Cortex of kidney (tissue), 1 donor: ENCODE measurements at places on chromosomes 13 and 19.

DNA sequence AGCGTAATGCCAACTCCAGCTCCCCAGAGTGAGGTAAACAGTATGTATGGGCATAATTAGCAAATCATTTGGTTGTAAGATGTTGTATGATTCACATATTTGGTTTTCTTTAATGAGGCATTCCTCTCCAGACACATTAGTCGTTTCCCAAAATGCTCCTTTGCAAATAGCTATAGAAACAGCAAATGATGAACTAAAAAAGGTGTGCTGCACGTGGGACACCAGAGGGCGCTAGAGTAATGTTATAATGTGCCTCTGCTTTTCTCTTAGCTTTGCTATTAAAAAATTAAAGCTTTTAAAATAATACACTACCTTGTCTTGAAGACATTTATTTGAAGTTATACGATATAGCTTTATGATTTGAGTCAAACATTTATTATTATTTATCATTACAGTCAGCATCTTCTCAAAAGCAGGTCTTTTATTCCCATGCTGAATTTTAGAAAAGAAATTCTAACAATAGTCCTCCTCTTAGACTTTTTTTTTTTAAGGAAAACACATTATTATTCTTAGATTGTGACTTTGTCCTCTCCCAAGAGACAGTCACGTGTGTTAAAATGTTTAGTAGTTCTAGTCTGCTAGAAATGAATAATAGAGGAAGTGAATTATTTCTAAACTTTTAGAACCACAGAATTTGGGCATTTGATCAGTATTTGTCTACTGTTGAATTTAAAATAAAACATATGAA lies 121.6 kb upstream of the FRY start:
- DNase-seq: no peak

DNA sequence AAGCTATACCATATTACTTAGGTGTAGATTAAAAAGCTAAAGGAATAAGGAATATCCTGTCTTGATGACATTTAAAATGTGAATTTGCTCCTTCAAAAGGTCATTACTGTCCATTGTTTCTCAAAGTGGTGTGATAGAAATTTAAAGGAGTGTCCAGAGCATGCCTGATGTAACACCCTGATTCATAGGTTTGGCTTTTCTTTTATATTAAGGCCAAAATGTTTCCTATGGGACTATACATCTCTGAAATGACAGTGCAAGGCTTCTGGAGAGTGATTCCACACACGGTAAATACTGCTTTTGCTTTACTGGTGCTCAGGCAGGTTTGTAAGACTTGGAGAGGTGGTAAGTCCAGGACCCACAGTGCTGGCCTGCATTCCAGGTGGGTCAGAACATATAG lies 289.9 kb downstream of the RFC3 start:
- DNase-seq: no peak

- no peak for DNase-seq
Observed at GRCh38 chr13:108851660-108852059, 222.2 kb downstream of the MYO16 start.

- DNase-seq: no peak
Observed at GRCh38 chr19:42762789-42763188, 2.7 kb downstream of the PSG8 start.

DNA sequence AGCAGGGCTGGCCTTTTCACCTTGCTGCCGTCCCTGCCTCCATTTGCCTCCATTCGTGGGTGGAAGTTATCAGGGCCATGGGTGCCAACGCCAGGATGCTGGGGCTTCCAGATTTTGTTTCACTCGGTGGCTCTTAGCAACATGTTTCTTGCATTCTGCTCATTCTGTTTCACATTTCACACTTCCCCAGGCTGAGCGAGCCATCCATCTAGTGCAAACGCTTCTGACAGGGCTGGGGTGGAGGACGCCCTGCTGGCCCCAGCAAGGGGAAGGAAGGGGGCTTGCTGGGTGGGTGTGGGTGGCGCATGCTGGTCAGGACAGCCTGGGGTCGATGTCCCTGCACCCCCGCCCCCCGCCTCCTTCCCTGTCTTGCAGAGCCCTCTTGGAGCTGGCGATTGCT lies 165.2 kb downstream of the URI1 start:
- no peak for DNase-seq

- DNase-seq: no peak
Observed at GRCh38 chr19:11948646-11949045, 16.2 kb upstream of the ZNF763 start.

DNA sequence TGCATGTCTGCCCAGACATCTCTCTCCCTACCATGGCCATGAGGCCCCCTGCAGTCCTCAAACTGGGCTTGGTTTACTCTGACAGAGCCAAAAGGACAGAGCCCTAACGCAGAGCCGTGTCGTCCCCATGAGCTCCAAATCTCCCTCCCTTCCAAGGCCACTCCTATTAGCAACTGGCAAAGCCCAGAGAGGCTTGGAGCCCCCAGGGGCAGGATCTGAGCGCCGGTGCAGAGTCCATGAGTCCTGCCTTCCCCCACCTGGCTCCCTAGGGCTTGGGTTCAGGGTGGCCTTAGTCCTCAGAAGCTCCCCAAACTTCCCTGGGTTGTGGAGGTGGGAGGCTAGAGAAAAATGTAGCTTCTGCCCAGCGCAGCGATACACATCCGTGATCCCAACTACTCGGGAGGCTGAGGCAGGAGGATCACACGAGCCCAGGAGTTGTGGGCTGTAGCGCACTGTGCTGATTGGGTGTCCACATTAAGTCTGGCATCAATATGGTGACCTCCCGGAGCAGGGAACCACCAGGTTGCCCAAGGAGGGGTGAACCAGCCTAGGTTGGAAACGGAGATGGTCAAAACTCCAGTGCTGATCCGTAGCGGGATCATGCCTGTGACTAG lies 7.4 kb upstream of the PGPEP1 start:
- DNase-seq: no peak

- no peak for DNase-seq
Observed at GRCh38 chr13:39210961-39211534, 172.8 kb downstream of the NHLRC3 start.

- no peak for DNase-seq
Observed at GRCh38 chr13:38872693-38873092, 117.9 kb downstream of the STOML3 start.

- DNase-seq: no peak
Observed at GRCh38 chr13:100707818-100708740, 33.5 kb upstream of the TMTC4 start.

- DNase-seq: no peak
Observed at GRCh38 chr19:31583148-31583547, 233.9 kb upstream of the TSHZ3 start.

DNA sequence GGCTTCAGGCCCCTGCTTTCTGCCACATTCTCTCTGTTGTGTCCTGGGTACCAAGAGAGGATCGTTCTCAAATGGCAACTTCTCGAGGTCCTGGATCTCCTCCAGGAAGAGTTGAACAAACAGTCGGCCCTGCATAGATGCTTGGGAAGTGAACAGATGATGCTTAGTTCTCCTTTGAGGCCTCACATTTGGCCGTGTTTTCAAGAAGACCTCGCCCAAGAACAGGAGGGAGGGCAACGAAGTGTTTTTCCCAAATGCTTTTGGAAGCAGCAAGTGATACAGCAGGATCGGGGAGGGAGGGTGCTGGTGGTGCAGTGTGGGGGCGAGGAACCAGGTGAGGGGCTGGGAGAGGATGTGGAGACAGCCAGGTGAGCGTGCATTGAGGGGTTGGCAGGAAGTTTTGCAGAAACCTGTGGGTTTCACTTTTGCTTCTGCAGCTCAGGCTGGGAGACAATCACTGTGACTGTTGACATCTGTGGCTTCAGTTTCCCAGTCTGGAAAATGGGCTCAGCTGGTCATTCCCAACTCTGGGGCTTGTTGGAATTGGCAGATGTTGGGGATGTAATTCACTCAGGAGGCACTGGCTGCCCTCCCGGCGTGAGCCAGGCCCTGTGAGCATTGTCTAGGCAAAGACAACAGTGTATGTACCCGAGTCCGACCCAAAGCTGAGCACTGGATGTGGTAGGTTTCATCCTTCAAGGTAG lies 21.6 kb downstream of the MAST3 start:
- DNase-seq: no peak

GRCh38 chr13:73520566-73521289 lies 461.9 kb downstream of the KLF5 start:
- no peak for DNase-seq

DNA sequence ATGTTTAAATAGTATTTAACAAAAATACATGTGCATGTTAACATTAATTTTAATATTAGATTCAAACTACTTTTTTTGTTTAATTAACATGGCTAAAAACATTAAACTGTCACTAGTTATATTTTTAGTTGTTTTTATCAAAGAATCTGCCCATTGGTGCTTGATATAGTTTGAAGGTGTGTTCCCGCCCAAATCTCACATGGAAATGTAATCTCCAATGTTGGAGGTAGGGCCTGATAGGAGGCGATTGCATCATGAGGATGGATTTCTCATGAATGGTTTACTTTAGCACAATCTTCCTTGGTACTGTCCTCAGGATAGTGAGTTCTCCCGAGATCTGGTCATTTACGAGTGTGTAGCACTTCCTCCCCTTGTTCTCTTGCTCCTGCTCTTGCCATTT lies 2459.4 kb downstream of the PCDH9 start:
- no peak for DNase-seq

- DNase-seq: no peak
Observed at GRCh38 chr19:23440791-23441190, 45.5 kb upstream of the ZNF91 start.

DNA sequence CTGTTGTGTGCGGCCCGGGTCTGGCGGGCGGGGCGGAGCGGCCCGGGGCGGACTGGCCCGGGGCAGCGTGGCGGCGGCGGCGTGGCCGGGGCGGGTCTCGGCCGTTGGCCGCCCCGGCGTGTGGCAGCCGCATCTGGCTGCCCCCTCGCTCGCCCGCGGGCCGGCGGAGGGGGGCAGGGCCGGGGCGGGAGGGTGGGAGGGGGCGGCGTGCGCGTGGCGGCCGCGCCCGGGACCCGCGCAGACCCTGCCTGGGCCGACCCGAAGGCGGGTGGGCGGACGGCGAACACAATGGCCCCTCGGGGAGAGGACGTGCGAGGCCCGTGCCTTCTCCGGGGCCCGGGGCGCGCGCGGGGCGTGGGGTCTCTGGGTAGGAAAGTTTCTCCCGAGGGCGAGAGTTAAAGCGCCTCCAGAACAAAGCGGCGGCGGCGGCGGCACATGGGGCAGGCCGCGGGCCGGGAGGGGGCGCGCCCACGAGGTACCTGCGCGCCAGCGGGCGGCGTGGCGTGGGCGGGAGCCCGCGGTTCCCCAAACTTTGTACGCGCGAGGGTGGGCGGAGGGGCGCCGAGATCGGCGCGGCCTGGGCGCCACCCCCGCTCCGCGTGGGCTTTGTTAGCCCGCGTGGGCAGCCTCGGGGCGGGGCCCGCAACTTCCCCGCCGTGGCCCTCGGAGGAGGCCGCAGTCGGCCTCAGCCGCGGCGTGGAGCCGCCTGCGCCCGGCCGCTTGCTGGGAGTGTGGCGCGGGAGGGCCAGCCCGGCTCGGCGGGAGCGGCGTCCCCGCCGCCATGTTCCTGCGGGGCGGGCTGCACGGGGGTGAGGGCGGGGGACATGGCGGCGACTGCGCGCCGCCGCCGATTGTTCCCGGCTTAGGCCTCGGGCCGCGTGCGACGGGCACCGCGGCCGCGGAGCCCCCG lies 764 bp downstream of the MIR17HG start:
- no peak for DNase-seq

GRCh38 chr13:43270130-43270830 lies 246.9 kb downstream of the DNAJC15 start:
- DNase-seq: no peak

DNA sequence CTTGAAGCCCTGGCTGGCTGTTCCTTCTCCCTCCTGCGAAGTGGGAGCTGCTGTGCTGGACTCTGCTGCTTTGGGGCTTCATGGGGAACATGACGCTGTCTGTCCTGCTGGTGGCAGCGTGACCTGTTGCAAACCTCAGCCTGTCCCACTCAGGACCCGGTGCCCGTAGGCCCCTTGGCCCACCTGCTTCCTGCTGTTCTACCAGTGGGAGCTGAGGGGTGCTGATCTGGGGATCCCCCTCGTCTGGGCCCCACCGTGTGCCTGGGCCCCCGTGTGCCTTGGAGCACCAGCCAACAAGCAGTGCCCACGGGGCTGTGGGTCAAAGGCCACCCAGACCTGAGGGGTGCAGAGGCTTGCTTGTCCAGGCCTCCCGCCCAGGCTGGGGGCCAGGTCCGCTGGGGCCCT lies 5.3 kb downstream of the SPPL2B start:
- DNase-seq: no peak

DNA sequence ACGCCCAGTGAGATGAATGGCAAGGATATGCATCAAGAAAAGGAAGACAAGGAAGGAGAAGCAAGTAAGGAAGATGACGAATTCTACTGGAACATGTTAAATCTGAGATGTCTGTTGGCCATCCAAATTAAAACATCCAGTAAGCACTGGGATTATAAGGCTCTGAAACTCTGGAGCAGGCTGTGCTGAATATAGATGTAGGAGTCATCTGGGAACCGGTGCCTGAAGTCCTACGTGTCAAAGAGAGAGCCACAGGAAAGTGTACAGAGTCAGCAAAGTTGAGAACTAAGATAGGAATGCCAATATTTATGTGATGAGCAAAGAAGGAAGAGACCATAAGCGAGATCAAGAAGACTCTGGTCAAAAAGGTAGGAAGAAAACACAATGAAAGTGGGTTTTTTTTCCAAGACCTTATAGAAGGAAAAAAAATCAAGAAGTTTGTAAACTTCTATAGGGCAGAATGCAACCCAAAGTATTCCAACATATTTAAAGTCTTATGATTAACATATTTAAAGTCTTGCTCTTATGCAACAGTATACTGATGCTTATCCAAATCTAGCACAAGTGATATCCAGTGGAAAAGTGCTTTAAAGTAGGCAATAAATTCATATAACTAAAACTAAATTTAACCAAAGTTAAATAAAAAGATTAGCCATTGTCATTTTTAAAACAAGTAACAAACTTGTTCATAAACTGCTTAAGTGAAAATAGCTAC lies 51.2 kb upstream of the EEF1AKMT1 start:
- DNase-seq: no peak

DNA sequence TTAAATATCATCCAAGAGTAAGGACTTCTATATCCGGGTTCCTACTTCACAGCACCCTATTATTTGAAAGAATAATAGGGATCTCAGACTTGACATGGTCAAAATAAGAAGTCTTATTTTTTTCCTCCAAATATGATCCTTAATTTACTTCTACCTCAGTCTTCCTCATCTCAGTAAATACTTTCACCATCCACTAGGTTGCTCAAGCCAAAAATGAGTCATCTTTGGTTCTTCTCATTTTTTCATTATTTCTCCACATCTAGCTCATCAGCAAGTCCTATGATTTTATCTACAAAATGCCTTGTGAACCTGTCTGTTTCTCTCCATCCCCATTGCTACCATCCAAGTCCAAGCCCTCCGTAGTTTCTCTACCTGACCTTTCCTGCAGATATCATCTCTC lies 121.9 kb upstream of the GJB6 start:
- DNase-seq: no peak

GRCh38 chr19:47013041-47013517 lies 6.6 kb upstream of the NPAS1 start:
- no peak for DNase-seq

- no peak for DNase-seq
Observed at GRCh38 chr13:63449550-63449949, 2033.9 kb upstream of the PCDH20 start.

GRCh38 chr13:106471957-106472543 lies 63.4 kb downstream of the EFNB2 start:
- no peak for DNase-seq

GRCh38 chr19:406971-407510 lies 1.9 kb downstream of the C2CD4C start:
- no peak for DNase-seq
